ENCODE measurements at places on chromosomes 2 and 18. TPM values are rescaled to one million over a fixed set of nuclear protein-coding genes. Genes with fewer than 3 reads are reported as not detected.

ACOXL gene
- total RNA-seq, result 1.0 TPM

DNA sequence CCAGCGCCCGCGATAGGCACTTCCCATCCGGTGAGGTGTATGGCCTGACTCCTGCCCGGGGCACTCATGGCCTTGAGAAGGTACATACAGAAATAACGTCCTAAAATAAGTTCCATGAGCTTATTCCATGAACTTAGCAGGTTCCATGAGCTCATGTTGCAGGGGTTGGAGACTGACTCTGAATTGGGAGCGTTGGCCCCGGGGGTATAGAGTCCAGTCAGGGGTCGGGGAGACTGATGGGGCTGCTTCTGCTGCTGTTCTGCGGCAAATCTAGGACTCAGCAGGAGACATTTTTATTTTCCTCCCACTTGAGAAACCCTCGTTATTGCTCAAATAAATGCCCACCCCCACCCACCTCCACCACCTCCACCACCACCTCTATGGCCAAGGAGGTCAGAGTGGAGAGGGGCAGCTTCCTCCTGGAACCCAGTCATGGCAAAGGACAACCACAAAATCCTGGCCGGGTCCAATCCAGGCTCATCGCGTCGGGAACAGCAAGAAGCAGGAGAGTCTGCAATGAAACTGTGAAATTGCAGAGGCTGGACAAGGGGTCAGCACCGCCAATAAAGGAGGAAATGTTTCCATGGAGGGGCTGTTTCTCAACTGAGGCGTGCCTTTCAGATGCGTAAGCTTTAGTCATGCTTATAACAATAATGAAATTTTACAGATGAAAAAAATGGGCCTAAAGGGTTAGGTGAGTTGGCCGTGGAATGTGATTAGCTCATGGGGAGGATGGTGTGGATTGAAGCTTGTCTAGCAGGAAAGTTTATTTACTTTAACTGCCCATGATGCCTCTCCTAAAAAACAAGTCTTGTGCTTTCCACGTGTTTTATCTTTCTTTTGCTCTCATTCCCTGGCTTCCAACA, 136.6 kb upstream of the ALKAL2 start:
- DNase-seq, result no peak

DNA sequence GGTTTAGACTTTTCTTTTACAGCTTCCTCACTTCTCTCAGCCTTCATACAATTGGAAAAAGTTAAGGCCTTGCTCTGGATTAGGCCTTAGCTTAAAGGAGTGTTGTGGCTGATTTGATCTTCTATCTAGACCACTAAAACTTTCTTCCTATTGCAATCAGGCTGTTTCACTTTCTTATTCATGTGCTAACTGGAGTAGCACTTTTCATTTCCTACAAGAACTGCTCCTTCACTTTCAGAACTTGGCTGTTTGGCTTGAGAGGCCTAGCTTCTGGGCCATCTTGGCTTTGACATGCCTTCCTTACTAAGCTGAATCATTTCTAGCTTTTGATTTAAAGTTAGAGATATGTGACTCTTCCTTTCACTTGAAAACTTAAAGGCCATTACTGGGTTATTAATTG, 114.3 kb downstream of the ARHGEF4 start:
- no peak for DNase-seq

GRCh38 chr2:18993756-18994338, 364.6 kb downstream of the OSR1 start:
- no peak for DNase-seq

FOXD4L1 gene
- 0.37 TPM for total RNA-seq

DNA sequence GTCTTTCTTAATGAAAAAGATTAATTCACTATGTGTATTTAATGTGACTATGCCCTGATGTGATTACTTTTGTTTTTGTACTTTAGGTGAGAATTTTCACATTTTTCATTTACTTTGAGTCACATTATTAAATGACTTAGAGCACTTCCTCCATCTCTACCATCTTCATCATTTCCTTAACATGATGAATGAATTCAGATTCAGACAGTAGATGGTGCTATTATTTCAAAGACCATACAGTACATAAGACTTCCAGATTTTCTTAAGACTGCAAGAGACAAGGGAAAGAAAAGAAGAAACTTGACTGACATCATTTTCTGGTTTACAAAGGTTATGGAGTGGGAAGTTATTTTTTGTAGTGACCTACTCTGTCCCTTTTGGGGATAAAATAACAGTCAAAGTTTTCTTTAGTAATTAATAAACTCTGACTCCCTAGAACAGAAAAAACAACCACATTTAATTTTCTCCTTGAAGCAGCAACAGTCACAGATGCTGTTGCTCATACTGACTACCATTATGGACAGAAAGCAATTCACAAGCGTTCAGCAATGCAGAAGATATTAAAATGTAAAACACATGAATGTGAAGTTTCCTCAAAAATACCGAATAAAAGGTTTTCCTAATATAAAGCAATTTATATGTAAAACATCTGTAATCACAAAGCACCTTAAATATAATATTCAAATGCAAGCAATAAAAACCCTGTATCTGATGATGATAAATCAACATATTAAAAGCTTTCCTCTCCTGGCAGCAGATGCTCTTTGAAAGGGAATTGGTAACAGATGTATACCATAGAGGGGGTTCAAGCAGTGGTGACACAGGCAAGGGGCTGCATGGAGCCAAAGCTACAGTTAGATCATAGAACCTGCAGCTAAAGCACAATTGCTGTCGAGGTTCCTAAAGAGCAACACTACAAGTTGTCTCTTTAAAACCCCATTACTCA, 1010.9 kb upstream of the NXPH2 start:
- no peak for DNase-seq

DNA sequence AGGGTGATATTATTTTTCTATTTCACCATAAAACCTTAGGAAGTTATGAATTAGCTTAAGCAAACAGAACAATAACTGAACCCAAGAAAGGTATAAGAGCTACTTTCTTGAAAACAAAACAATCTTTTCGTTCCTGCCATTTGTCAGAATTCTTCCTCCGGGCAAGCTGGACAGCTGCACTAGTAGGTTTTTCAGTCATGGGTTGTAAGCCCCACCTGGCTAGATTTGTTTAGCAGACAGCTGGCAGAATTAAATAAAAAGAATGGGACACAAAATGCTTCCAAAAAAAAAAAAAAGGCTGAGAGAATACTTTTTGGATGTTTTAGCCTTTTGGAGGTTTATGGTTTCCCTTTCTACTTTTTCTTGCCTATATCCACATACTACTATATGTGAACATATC, 694.1 kb downstream of the ARHGAP15 start:
- DNase-seq, result no peak

DNA sequence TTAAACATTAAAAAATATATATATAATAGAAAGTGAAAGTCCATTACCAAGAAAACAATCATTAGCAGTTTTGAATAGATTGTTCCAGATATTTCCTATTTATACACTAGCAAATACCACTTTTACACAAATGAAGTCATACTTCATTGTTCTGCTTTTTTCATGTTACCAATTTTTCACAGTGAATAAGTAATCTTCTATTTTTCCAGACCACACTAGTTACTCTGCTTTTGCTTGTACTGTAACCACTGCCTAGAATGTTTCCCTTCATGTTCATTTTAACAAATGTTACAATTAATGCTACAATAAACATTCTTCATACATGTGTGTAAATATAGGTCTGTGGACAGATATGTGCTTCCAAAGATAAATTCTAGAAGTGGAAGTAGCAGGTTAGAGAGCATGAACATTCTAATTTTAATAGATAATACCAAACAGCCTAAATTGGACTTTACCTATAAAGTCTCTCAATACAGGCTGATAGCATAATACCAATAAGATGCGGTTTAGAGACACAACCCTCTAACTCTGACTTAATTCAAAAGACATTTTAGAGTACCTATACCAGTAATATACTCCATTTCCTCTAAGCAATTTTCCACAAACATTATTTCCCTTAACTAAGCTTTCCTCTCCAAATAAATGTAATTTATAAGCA, 17.0 kb downstream of the ITSN2 start:
- DNase-seq, result no peak

- DNase-seq, result no peak
These were observed 286.0 kb upstream of the CCDC68 start for GRCh38 chr18:55245211-55245614.

- no peak for DNase-seq
These were observed 1318.5 kb upstream of the CELF4 start for GRCh38 chr18:38884050-38884449.

ELAC1 gene
- total RNA-seq, result 12.1 TPM

- DNase-seq, result no peak
These were observed 618.2 kb downstream of the CPS1 start for GRCh38 chr2:211174631-211175030.

DNA sequence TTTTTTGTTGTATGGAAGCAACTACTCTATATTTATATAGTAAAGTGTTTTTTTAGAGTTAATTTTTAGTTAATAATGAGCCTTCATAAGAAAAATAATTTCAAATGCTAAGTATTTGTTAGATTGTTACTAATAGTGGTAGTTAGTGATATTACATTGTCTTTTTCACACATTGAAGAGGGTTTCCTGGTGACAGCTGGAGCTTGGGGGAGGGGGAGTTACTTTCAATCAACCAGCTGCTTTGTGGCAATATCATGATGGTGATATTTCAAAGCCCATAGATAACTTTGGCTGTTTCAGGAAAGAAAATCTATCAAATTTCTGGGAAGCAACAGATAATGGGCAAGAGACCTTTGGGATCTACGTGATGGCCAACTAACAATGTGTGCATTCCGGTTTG, 4.1 kb downstream of the RHBDD1 start:
- DNase-seq, result no peak

TNFAIP6 gene
- 3.5 TPM for total RNA-seq

Data from spleen (tissue), 13 donors.